ENCODE measurements at places on chromosomes 2 and 18.

DNA sequence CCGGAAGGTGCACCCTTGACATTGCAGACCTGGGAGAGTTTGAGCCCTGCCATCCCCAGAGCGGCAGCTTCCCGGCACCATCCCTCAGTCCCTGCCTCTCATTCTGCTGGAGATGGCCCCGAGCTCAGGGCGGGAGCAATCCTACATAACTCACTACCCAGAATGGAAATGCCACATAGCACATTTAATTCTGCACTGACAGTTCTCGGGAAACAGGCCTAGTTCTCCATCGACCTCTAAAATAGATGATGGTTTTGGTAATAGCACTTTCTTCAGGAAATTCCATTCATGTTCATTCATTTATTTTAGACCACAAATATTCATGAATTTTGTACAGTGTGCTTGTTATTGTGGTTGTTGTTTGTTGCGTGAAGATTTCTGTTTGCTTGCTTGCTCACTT, 92.9 kb upstream of the SLC14A2 start:
- no peak for DNase-seq

DNA sequence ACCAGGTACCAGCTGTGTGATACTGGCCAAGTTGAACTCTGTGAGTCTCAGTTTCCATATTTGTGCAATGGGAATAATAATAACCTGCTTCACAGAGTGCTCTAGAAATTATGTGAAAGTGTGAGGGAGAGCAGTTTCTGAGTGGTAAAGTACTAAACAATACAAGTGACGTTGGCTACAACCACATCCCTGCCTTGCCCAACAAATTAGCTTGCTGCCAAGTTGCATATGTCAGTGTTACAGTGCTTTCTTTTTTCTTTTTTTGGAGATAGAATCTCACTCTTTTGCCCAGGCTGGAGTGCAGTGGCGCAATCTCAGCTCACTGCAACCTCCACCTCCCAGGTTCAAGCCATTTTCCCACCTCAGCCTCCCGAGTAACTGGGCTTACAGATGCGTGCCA, 533.6 kb upstream of the MEX3C start:
- no peak for DNase-seq

- DNase-seq: no peak
Observed at GRCh38 chr18:47893939-47894699, 36.3 kb downstream of the SMAD2 start.

- no peak for DNase-seq
Observed at GRCh38 chr2:172869861-172870260, 134.2 kb downstream of the RAPGEF4 start.

DNA sequence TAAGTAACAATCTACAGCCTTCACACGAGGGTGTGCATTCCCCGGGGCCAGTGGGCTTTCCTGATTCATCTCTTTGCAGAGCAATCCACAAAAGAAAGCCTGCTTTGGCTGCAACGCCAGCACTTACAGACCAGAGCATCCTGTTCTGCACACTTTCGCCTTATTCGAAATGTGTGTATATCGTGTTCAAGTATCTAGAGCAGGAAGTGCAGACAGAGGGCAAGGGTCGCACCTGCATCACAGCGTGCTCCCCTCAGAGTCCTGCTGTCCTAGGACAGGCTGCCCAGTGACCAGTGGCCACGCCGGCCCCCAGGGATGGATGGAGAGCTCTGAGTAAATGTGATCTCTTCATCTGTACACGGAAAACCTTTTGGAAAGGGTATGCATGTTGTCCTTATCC, 264.3 kb downstream of the ZNF516 start:
- no peak for DNase-seq

DNA sequence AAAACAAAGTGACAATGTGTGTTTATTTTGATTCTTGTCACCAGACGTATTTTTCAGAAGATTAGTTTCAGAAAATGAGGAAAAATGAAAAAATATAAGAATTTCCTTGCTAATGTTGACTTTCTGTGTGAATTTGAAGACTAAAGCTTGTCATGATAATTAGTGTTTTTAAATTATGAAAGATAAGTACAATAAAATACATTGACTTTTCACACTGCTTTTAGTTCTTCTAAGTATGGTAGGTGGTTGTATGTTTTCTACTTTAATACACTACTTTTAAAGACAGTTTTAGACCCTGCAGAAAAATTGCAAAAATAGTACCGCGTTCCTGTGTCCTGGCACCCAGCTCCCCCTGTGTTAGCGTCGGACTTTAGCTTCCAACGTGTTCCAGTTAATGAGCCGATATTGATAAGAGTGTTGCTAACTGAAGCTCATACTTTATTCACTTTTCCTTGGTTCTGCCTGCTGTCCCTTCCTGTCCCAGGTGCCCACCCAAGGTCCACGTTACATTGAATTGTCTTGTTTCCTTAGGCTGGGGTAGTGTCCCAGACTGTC, 695 bp downstream of the RBFA start:
- DNase-seq: no peak

DNA sequence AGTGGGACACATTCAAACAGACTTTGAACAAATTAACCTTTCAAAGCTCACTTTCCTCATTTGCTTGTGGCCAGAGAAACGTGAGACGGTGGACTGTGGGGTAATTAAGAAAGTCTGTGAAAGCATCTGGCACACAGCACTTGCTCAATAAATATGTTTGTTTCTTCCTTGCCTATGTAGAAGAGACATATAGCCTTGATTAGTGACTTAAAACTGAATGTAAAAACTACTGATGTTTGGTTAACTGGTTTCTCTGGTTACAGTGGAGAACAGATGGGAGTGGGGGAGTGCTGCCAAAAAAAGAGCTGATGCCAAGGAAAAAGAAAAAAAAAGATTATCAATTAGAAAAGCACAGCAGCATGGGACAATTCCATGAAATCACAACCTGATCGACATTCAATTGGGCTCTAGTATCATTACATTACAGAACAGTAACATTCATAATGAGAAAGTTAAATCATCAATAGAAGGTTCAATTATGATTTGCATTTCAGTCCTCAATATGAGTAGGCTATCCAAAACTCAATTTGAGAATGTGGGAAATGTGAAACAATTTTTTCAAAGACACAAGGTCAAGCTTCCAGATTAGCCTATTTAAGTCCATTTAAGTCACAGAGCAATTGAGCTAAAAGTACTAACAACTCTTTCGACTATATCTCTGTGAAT, 14.7 kb downstream of the CUL3 start:
- no peak for DNase-seq

DNA sequence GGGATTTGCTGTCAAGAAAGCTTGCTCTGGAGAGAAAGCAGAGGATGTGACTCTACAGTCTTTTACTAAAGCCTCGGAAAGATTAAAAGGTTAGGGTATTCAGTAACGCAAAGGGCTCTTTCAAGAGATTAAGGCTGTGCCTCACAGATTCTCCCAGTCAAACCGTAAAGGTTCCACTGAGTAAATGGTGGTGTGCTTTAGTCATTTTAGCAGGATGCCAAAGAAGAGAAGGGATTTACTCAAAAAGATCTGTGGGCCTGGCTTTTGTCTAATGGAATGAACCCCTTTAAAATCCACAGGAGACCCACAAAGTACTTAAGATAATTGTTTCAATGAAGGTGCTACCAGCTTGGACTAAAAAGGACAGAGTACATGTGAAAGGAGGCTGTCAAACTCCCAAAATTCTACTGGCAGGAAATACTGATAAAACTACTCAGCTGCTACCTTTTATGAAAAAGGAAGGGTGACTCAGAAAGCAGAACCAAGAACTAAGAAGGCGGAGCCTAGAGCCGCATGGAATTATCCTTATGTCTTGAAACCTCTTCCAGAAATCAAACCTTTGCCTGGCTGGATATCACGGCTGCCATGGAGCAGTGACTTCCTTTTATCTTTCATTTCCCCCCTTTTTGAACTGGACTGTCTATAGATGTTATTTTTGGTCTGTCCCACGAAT, 670.2 kb upstream of the ZEB2 start:
- no peak for DNase-seq

- DNase-seq: no peak
Observed at GRCh38 chr2:182165202-182165601, 179.5 kb downstream of the PPP1R1C start.

GRCh38 chr2:15142069-15142689, 419.0 kb downstream of the NBAS start:
- no peak for DNase-seq

DNA sequence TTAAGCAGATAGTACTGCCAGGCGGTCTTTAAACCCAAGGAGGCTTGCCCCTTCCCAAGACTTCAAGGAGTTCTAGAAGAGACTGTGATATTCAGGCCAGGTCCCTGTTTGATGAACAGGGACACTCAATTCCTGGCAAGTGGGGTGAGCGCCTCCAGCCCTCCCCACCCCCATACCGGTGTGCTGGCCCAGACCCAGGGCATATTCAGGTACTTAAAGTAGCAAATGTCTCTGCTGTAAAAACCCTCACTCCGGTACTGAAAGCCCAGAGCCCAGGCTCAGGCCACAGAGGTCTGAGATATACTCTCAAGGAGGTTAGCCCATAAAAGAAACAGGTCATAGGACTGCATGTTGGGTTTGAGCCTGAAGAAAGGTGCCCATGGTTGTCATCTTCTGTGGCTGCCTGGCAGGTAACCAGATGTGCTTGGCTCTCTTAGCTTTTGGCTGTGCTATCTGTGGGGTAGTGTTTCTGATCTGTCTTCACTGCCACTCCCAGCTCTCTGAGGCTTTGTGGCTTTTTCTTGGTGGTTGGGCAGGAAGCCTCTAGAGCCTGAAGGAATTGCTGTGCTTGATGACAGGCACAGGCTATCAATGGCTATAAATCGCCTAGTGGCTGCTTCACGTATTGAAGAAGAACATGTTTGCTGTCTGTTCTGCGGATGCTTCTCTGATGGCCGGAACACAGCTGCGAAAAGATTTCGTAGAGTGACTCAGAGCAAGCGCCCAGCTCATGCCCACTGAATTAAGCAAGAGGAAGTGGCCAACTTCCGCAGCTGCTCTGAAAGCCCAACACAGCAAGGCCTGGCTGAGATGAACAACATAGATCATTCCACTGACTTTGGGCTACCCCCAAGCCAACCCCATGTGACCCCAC, 63.3 kb upstream of the ALPP start:
- DNase-seq: no peak

DNA sequence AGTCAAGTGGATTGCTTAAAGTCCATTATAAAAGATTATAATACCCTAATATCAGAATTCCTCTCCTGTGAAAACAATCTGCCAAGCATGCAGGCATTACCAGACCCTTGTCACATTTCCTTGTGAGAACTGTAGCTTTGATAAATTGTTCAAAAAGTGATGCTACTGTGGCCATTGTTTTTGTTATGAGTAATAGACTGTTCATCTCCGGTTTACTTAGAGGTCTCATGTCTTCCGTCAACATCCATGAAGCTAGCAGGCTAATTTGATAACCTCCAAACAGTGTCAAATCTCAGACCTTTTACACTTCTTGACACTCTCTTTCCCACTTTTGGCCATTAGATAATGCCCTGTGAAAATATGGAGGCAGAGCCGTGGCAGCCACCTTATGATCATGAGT, 342.7 kb downstream of the CPS1 start:
- no peak for DNase-seq

Measured in progenitor cell of endocrine pancreas (in vitro differentiated cells).